ENCODE measurements at places on chromosomes 1 and 21.

GRCh38 chr1:89721351-89721750 is 88.4 kb downstream of the LRRC8C start:
- no peak overlapping the region for H3K4me3 ChIP-seq
- DNase-seq = no peak
- no peak overlapping the region for H3K27ac ChIP-seq
- no peaks in the 10 kb centered on the region for H3K4me1 ChIP-seq
- no peaks in the 10 kb centered on the region for H3K27me3 ChIP-seq

DNA sequence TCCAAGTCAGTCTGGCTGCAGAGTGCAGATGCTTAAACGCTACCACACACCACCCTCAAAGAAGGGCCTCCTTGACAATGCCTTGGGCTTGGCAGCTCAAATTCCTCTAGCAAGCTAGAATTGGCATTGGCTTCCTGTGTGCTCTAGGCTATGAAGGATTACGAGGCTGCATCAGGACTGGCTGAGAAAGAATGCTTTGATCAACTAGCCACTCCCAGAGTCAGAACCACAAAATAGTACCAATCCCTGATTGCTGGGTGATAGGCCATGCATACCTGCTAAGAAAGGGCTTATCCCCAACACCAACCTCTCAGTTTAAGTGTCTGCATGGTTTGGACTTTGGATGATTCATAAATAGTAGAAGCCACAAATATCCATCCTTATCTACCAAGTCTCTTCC is 504.9 kb downstream of the OMA1 start:
- no peaks in the 10 kb centered on the region for H3K27me3 ChIP-seq
- no peaks in the 10 kb centered on the region for H3K36me3 ChIP-seq
- no peak overlapping the region for H3K27ac ChIP-seq
- H3K4me1 ChIP-seq = no peaks in the 10 kb centered on the region
- no peak for DNase-seq

DNA sequence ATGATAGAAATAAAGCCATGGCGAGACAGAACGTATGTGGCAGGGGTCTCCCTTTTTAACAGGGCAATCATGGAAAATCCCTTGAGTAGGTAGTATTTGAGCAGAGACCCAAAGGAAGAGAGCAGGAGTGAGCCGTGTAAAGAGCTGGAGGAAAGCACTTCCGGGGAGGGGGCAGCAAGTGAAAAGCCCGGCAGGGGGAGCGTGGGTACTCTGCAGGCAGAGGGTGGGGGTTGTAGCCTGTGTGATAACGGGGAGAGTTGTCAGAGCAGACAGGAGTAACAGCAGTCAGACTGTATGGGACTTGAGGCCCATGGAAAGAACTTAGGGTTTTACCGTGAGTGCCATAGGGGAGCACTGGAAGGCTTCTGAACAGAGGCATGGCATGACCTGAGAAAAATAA is 51.1 kb upstream of the LDLRAP1 start:
- DNase-seq = no peak
- H3K4me1 ChIP-seq = no peaks in the 10 kb centered on the region
- peaks cover 6% of the 10 kb centered on the region for H3K36me3 ChIP-seq
- no peak overlapping the region for H3K4me3 ChIP-seq
- H3K27ac ChIP-seq = no peak overlapping the region

DNA sequence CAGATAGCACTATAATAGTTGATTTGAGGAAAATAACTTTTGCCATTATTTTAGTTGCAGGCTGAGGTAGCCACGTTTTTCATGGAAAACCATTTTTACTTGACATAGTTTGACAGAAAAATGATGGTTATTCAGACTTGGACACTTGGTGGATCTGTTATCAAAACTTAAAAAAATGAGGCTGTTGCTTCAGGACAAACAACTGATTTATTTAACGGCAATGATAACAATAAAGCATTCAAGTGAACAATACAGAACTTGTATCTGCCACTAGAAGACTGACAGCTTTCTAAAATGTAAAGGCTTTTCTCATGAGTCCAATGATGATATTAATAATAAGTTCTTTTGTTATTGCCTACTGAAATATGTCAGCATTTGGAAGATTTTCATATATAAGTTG is 322.9 kb downstream of the BRINP3 start:
- no peaks in the 10 kb centered on the region for H3K27me3 ChIP-seq
- H3K4me3 ChIP-seq = no peak overlapping the region
- no peaks in the 10 kb centered on the region for H3K36me3 ChIP-seq
- DNase-seq = no peak
- no peaks in the 10 kb centered on the region for H3K4me1 ChIP-seq

DNA sequence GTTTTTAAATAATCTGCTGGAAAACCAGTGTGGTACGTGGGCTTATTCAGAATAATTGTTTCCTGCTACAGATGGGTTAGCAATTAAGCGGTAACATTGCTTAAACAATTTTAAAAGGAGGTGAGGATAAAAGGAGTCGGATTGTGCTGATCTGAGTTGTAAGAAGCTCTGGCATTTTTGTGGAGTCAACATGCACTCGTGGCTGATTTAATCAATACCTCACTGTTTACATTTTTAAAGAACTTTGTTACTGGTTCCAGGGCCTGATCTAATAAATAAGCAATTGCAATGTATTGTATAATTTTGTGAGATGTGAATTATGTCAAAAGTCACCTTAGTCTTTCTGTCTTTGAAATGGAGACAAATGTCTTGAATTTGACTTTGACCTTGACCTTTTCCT is 474.0 kb downstream of the SETD4 start:
- no peak overlapping the region for H3K4me3 ChIP-seq
- no peak overlapping the region for H3K27ac ChIP-seq
- H3K27me3 ChIP-seq = no peaks in the 10 kb centered on the region
- no peaks in the 10 kb centered on the region for H3K4me1 ChIP-seq
- DNase-seq = no peak
